Left ventricle myocardium superior (tissue), 1 donor: ENCODE measurements at places on chromosomes 12 and 14.

DNA sequence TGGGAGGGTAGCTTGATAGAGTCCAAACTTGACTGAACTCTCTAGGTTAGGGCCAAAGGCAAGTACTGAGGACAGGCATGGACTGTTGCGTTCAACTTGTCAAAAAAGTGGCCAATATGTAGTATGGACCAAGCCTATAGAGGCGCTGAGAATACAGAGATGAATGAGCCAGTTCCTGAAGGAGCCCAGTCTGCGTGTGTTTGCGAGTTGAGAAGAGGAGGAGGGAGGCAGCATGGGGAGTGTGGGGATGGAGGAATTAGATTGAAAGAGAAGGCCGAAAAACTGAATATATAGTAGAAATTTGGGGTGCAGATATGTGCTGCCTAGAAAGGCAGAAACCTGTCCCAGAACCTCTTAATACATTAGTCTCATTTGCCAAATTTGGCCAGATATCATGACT is 412.4 kb downstream of the PCNX1 start:
- DNase-seq, result no peak

- DNase-seq, result no peak
These were observed 145.5 kb downstream of the AKAP6 start for GRCh38 chr14:32474478-32475195.

DNA sequence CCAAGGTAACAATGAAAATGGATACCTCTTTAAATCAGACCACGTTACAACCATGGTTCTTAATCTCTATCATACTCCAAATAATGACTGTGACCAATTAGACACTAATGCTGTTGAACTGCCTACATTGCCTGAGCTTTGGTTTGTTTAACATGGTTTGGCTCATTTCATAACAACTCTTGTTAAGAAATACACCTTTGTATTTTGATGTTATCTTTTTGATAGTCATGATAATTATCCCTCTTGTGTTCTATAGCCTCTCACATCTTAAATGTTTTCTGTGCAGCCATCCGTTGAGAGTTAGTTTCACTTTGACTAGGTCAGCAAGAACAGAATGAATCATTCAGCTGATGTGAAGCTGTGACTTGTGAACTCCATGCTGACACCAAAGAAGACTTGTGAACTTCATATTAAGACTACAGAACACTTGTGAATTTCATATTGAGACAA is 75.5 kb upstream of the RERGL start:
- no peak for DNase-seq

- no peak for DNase-seq
These were observed 110.9 kb upstream of the CCDC196 start for GRCh38 chr14:66375046-66375964.

GRCh38 chr14:72907886-72908285 is 14.0 kb upstream of the DPF3 start:
- no peak for DNase-seq

GRCh38 chr14:23411563-23412525 is 3.8 kb upstream of the MYH6 start:
- no peak for DNase-seq

DNA sequence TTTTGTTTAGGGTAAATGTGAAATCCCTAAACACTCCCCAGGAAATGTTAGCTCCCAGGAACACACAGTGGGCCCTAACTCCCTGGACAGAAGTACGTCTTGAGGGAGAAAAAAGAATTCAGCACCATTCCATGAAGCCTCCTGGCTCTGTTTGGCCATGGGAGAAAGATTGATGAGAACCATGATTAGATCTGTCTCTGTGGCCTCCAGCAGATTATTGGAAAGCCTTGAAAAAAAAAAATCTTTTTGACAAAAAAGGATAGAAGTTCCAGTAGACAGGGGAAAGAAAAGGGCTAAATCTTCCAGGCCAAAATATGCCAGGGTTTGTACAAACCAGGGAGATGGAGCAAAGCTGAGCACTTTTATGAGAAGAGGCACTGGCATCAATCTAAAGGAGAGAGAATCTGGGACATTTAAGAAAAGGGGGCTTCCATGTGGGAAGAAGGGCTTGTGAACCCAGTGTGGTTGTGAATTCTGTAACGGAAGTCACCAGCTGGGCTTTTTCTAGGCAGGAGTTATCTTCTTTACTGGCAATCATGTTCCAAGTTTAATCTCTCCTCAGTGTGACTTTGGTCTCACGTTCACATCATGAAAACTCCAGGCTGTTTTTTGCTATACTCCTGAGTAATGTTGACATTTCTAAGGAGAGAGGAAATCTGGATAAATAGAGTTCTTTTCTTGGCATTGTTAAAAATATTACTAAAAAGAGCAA is 426.7 kb downstream of the RAD51B start:
- DNase-seq, result no peak
